Suppressor macrophage (primary cell): ENCODE measurements at places on chromosomes 7 and 10.

GRCh38 chr7:81419731-81420130 is 350.1 kb downstream of the HGF start:
- no peak for DNase-seq

DNA sequence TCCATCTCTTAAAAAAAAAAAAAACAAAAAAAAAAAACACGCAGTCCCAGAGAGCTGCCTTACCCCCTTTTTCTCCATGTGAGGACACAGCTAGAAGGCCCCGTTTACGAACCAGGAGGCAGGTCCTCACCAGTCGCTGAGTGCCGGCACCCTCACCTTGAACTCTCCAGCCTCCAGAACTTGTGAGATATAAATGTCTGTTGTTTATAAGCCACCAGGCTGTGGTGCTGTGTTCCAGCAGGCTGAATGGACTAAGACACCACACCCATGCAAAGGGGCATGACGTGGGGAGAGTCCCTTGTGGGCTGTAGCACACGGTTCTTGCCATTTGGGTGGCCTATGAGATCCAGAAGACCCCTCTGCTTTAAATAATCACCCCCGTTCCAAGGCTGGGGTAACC is 17.2 kb downstream of the ECHDC3 start:
- DNase-seq = no peak

- no peak for DNase-seq
Measured at GRCh38 chr7:150326657-150327268, 3.4 kb upstream of the ACTR3C start.

DNA sequence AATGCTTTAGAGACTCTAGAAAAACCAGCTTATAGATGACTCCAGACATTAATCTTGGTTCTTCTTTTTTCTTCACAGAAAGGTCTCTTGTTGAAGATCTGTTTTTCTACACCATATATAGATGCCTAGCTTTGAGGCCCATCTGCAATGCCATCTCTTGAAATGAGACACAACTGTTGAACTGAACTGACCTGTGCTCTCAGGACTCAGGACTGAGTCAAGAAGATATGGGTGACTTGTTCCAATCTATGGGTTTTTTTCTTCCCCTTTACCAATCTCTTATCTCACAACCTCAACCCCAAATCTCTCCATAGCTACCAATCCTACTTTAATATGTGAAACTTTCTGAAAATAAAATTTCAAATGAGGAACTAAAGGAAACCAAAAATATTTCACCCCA is 194.7 kb downstream of the SNX13 start:
- DNase-seq = no peak

GRCh38 chr10:44960482-44961229 is 1.1 kb downstream of the RASSF4 start:
- peak; percentile 27 for DNase-seq

DNA sequence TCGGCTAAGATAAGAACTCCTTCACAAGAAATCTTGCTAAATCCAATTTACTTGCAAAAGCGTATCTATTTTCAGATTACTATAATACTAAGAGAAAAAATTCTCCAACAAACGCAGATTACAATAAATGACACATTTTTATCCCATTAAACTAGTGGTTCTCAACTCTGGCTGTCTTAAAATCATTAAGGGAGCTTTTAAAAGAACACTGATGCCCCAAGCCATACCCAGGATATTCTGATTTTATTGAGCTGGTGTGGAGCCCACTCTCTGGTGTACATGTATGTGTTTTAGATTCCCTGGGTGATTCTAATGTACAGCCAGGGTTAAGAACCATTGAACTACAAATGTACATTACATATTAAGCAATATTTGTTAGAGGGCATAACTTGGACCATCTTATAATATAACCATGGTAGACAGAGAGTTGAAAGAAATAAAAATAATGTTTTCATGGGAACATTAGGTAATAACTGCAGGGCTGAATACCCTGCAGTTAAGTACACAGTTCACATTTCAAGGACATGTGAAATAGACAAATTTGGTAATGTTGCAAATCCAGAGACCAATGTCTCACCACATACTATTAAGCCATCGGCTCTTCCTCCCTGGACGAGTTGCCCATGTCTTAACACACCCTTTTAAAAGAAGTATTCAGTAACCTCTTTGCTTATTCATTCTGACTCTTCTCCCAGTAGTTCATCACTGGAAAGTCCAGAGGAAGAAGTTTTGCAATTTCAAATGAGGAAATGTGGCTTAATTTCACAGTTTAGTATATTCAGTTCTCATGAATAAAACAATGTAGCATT is 6.2 kb downstream of the GSAP start:
- peak; percentile 86 for DNase-seq

- DNase-seq = no peak
Measured at GRCh38 chr10:75405598-75406461, 4.3 kb upstream of the ZNF503 start.

GRCh38 chr7:87339373-87339897 is 6.0 kb upstream of the CROT start:
- no peak for DNase-seq

DNA sequence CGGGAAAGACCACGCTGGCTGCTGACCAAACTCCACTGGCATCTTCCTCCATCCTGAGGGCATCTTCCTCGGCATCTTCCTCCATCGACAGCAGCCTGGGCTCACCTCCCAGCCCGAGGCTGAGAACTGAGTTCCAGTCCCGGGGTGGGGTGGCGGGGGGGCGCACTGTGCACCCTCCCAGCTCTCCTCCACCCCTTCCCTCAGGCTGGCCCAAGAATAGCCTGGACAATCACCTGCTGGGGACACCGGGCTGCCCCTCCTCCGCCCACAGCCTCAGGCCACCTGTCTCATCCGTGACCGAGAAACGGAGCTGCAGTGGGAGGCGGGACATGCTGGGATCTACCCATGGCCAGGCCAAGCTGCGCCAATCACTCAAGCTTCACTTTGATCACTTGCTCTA is 37.2 kb downstream of the DIP2C start:
- DNase-seq = no peak

DNA sequence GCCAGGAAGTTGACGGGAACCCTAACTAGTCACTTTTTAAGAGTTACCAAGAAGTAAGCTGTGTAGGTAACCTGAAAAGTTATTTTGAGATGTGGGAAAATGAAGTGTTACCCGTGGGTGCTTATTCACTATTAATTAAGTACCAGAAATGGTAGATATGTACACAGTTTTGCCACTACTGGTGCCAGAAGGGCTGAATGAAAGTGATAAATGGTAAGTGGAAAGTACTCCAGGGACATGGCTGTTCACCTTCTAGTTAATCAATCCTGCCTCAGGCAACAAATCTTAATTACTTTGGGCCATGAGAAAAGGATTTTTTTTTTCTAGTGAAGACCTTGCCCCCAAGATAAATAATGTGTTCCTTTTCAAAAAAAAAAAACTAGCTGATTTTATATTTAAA is 15.8 kb downstream of the NET1 start:
- no peak for DNase-seq

- DNase-seq = no peak
Measured at GRCh38 chr10:92538231-92538958, 35.5 kb downstream of the IDE start.

DNA sequence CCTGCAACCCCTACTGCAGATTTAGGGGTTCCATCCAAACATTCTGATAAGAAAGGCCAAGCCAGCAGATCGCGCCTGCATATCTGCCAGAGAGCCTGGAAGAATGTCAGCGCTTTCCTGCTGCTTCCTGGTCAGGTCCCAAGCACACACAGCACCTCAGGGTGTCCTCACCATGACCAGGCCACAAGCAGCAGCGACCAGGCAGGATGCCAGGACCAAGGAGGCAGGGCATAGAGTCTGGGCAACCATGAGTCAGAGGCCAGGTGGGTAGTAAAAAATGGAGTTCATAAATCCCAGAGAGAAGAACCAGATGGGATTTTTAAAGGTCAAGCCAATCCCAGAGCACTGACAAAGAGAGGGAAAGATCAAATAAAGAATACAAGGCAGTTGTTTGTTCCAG is 5.5 kb upstream of the FAM131B start:
- no peak for DNase-seq

- DNase-seq = no peak
Measured at GRCh38 chr10:27072436-27073114, 27.7 kb downstream of the ANKRD26 start.

DNA sequence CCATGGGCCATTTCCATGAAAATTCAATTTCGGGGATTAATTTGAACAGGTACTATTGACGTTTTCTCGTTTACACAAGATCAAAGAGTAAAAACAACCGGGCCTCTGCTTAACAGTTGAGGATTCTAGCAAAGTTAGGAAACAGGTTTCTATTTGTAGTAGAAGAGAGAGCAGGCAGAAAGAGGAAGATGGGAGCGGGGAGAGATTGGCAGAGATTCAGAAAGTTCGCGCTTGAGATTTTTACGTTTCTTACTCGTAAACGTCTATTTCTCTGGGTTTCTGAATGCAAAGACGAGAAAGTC is 571 bp upstream of the VWC2 start:
- no peak for DNase-seq
